ENCODE measurements at places on chromosomes 3 and 15.

- DNase-seq: no peak
Measured at GRCh38 chr3:9884555-9885165, 4.6 kb upstream of the CIDEC start.

GRCh38 chr3:108102420-108103039 is 11.7 kb upstream of the CD47 start:
- DNase-seq: no peak

DNA sequence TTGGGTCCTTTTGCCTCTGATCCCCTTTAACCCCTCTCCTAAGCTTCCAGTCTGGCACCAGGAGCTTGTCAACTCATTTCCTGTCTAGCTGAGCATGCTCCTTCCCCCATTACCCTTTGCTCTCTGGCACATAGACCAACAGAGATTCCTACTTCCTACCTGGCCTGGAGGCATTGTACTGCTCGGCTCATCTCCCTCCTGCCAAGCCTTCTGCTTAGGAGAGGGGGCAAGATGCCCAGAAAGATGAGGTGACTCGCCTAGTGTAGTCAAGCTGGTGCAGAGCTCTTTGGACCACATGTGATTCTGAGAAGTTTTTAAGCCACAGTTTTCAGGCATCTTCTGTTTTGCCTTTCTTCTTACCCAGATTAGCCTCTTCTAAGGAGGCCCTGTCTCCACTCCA is 95.4 kb downstream of the ZNF621 start:
- DNase-seq: no peak

DNA sequence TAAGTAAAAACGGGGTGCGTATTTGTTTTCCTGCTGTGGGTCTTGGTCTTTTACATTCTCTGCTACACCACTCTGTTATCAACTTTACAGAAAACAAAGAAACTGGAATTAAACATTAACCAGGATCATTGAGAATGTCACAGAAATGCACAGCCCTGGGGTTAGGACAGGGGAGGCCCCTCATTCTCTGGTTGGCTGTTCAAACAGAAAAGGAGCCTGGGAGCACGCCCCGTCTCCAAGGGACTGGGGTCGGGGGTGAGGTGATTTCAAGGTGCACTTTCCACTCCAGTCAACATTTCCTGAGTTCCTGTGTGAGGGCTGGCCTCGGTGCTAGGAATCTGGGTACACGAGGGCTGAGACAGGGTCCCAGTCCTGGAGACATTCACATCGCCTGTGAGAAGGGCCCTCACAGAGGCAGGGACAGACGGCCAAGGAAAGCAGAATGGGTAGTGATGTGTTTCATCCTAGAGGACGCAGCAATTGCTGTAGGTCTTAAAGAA is 30.3 kb downstream of the CPN2 start:
- DNase-seq: no peak

DNA sequence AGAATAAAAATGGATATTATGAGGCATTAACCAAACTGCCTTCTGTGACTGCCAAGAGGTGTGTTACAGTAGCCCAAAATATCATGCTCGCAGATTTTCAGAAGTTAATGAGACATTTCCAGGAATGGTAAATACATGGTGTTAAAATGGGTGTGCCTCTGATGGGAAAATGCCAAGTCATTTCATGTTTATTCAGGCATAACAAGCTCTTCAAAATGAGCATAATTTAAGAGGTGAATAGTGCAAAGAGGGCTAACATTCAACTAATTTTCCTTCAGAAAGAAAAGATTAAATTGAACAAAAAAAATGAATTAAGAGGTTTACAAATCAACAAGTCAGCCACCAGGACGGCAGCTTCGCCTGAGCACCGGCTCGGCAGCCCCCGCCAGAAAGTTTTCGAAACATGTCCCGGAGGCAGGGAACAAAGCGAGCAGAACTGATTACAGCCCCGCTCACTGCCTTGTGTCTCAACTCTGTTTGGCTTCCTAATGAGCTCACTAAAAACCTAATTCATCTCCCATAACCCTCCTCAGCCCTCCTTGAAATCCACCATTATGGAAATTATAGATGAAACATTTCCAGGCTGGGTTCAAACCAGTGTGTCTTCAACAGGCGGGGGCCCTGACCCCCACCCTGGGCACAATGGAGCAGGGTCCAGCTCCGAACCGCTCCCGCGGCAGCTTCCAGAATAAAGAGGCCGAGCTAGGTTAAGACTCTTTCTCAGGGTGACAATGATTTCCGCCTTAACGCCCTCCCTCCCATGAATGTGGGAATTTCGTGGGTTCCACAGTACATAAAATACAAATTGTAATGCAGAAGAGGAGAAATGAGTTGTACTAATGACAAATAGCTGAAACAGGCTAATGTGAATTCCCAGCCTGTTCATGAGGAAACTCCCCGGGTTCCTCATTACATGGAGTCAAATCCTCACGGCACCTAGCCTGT is 43.9 kb downstream of the MEIS2 start:
- peak; percentile 85 for DNase-seq

DNA sequence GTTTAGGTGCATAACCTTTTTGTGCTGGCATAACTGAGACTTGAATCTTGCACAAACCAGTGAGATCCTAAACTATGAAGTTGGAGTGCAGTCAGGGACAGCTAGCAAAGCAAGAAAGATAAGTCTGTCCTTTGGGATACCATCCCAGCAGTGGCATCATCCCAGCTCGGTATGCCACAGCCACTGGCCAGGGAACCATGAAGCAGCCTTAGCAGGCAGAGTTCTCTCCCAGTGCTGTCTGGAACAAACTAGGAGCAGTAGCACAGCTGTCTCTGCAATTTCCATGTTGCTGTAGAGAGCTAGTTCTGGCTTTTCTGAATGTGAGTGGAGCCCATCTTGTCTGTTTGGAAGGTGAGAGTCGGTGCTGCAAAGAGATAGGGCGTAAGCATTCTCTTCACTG is 130.3 kb downstream of the DTWD1 start:
- DNase-seq: no peak

DNA sequence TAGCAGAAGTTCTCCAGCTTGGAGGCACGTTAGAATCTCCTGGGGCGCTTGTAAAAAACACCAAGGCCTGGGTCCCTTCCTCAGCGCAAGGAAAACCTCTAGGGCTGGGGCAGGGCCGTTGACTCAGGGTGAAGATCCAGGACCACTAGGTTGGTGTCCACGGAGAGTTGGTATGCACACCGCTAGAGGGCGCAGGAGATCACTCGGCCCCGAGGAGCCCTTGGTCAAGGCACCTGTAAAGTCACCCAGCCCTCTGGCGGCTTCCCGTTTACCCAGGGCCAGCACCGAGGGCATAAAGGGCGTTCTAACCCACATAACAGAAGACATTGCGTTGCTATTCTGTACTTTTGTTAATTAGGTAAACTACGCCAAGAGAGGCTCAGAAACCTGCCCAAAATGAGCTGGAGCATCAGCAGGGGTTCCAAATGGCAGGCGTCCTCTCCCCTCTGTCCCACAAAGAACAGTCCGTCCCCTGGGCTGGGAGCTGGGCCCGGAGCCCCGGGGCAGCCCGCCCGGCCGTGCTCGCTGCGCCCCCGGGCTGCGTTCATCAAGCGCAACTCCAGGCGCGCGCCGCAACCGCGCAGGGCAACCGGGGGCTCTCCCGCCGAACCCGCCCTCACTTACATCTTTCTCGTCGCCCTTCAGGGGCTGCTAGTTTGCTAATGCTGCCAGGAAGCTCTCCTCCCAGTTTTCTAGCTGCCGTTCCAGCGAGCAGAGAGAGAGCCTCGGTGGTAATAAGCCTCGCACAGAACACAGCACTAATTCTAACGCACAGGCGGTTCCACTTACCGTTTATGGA is 332.1 kb downstream of the ARRDC4 start:
- DNase-seq: no peak

GRCh38 chr15:40204100-40204499 is 34.8 kb upstream of the PAK6 start:
- DNase-seq: no peak

DNA sequence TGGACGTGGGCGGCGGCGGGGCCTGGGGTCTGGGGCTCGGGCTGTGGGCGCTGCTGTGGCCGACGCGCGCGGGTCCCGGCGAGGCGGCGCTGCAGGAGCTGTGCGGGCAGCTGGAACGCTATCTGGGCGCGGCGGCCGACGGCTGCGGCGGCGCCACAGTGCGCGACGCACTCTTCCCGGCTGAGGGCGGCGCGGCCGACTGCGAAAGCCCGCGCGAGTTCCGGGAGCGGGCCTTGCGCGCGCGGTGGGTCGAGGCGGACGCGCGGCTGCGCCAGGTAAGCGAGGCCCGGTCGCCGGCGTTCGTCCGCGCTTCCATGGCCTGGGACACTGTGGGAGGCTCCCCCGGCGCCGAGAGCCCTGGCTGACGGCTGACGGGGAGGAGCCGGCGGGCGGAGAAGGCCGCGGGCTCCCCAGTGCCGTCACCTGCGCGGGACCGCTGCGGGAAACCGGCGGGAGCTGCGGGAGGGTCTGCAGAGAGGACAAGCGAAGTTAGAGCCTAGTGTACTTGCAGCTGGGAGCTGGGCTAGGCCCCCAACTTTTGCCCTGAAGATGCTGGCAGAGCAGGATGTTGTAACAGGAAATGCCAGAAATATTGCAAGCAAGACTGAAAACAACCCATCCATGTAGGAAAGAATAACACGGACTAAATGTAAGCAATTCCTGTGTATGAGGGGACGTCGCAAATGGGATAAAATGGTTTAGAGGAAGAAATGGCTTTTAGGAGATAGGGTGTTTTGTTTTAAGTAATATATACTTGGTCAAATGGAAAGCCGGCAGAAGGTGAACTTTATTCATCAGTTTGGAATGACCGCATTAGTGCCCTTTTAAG is 847 bp downstream of the WHAMM start:
- DNase-seq: no peak

DNA sequence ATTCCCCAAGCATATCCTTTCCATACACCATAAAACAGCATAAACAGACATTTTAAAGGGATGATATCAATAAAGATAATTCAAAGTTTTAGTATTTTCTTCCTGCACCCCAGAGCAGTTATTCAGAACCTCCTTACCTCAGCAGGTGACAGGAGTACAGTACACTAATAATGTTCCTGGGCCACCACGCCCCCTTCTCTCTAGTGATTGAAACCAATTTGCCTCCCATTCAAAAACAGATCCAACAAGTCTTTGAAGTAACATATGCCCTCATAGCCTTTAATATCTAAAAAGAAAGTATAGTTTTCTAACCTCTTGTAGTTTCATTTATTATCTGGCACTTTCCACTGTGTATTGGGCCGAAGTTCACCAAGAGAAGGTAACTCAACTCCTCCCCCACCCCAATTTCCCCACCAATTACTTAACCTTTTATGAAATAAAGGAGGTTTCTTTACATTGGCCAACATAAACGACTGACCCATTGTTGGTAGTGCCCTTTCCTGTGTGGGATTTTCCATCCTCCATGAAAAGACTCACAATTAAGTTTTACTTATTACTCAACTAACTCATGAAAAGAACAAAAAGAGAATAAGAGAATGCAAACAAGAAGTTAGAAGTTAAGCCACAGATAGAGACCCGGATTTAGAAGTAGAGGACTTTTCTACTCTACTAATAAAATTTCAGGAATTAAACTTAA is 5.0 kb upstream of the ATP8B4 start:
- no peak for DNase-seq

DNA sequence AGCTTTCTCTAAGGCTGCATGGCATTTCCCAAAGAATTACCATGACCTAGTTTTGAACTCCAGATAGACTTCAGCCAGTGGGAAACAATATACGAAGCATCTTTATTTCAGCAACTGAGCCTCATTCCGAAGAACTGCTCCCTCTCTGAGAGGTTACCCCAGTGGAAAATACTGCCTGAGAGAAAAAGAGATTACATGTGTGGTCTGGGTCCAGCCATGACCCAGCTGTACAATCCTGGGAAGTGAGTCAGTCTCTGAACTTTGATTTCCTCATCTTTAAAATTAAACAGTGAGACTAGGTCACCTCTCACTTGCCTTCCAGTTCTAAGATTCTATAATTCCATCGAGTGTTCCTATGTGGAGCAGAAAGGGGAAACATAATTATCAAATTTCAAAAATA is 42.4 kb downstream of the TNIK start:
- peak; percentile 61 for DNase-seq

- no peak for DNase-seq
Measured at GRCh38 chr3:30682434-30683155, 76.2 kb downstream of the TGFBR2 start.

- DNase-seq: no peak
Measured at GRCh38 chr3:129655291-129655700, 48.8 kb upstream of the PLXND1 start.

DNA sequence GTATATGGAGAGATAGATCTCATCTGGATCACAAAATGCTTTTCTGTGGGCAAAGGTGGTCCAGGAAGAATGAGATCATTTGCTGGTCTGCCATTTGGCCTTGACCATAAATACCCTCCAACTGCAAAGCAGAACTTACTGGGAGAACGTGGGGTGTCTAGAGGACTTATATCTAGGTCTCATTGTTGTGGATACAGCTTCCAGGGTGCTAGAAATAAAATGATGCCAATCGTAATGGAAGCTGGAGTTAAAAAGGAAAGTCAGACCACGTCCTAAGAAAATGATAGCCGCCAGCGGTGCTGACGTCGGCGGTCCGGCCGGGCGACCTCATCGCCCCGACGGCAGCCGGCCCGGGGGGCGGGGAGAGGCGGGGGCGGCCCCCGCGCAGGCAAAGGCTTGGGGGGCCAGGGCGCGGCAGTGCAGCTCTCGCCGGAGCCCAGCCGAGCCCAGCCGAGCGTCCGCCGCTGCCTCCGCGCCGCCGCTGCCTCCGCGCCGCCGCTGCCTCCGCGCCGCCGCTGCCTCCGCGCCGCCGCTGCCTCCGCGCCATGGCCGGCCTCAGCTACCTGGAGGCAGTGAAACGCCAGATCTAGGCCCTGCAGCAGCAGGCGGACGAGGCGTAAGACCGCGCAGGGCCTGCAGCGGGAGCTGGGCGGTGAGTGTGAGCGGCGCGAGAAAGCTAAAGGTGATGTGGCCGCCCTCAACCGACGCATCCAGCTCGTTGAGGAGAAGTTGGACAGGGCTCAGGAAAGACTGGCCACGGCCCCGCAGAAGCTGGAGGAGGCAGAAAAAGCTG is 89.5 kb downstream of the EOMES start:
- peak; percentile 26 for DNase-seq

All from retinal pigment epithelial cell (primary cell).